NCI-H146 (cell line): ENCODE measurements at places on chromosomes 1 and 21.
A peak's percentile ranks its signal among the peaks of the same experiment; 100 is the strongest.

DNA sequence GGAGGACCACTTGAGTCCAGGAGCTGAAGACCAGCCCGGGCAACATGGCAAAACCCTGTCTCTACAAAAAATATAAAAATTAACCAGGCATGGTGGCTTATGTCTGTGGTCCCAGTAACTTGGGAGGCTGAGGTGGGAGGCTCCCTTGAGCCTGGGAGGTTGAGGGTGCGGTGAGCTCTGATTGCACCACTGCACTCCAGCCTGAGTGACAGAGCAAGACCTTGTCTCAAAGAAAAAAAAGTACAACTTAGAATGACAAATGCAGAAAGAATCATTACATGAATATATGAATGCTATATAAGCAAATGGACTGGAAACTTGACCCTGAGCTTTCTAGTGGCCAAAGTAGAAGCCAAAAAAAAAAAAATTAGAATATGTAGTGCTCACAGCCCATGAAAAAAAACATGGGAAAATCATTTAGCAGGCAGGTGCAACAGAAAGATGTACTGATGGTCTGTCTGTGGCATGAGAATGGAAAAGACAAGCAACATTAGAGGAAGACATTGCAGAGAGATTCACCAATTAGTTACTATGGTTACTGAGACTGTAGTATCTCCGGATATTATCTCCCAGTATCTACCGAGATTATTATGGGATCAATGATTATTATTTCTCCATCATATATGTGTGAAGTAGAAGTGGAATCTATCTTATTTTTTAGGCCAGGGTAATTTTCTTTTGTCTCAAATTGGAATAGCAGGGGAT, 19.2 kb downstream of the ELAPOR1 start:
- DNase-seq, result peak; percentile 38

DNA sequence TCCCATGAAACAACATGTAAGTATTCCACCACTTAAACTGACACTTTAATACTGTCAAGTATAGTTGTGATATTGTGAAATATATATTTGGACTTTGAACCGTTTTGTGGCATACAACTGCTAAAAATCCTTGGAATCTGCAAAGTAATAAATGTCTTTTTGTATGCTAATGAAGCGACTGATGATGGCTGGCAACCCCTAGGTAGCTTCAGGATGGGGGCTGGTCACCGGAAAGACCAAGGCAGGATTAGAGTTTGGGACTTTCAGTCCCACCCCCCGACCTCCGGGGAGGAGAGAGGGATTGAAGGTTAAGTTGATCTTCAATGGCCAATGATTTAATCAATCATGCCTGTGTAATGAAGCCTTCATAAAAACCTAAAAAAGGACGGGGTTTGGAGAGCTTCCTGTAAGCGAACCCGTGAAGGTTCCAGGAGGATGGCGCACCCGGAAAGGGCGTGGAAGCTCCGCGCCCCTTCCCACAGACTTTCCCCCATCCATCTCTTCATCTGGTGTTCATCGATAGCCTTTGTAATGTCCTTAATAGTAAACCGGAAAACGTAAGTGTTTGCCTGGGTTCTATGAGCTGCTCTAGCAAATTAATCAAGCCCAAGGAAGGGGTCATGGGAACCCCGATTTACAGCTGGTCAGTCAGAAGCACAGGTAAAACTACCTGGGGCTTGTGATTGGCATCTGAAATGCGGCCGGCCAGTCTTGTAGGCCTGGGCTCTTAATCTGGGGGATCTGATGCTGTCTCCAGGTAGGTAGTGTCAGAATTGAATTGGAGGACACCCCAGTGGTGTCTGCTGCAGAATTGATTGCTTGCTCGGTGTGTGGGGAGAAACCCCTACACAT, 1.8 kb upstream of the ZNF281 start:
- DNase-seq, result no peak

- DNase-seq, result no peak
Observed at GRCh38 chr21:28927130-28927529, 65.5 kb downstream of the LTN1 start.

- no peak for DNase-seq
Observed at GRCh38 chr1:98923667-98924066, 81.0 kb downstream of the PLPPR5 start.

DNA sequence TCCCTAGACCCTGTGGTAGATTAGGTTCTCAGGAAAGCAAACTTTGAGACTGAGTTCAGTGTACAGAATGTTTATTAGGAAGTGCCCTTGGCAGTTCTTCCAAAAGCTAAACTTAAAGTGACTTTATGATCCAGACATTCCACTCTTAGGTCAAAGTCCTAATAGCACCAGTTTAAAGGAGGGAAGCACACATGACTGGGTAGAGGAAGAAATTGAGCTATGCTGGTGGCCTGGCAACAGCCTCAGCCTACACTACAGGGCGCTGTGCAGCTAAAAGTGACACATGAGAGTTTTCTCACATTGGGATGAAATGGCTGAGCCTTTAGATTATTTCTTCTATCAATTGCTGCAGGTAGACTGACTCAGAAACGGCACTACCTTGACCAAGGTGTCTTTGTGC, 280.4 kb downstream of the BRINP2 start:
- DNase-seq, result no peak

DNA sequence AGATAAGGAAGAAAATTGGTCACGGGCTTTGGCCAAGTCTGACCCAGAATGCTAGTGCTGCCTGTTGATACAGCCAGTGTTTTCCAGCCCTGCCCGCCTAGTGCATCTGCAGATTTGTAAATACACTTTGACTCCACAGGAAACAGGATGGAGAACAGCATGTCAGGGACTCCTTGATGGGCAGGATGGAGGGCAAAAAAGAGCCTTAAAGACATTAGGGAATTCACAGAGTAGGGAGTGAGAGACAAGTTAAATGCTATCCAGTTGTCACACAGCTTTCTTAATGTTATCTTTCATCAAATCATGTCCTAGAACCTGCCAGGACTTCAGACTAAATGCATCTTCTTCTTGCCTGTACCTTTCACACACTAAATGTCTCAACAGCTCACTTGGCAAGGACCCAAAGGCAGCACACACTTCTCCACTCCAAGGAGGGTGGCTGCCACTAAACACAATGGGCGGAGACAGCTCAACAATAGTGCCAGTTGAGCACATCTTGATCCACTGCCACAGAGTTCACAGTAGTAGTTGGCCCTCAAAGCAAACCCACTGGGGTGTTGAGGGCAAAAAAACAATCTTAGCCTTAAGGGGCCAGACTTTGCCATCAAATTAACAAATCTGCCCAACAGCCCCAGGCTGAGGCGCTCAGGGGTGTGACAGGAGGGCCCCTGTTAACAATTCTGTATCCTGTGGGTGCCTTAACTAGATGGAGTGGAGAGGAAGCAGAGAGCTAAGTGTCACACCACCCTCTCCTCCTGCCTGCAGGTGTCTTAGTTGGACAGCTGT, 2.7 kb downstream of the HIVEP3 start:
- DNase-seq, result peak; percentile 23

DNA sequence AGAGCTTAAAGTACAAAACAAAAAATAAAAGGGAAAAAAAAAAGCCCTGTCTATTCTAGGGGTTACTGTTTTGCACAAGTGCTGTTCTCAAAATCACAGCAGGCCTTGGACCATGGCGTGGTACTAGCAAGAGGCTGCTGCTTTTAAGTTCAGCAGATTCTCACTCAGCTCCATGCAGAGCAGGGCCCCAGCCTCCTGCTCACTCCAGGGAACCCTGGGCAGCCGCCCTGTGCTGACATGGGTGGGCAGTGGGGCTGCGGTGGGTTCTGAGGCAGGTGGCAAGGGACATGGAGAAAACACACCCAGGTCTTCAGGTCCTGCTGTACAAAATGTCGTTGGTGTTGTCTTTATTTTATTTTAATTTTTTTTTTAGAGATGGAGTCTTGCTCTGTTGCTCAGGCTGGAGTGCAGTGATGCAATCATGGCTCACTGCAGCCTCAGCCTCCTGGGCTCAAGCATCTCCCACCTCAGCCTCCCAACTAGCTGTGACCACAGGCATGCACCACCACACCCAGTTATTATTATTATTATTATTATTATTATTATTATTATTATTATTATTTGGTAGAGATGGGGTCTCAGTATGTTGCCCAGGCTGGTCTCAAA, 170.9 kb downstream of the DYRK1A start:
- no peak for DNase-seq
